GM23248 (cell line): ENCODE measurements at places on chromosomes 6 and 20. TPM values are rescaled to one million over a fixed set of nuclear protein-coding genes. Genes with fewer than 3 reads are reported as not detected.

Gene PRR18
- total RNA-seq = not detected in 2 replicates

Gene APOM
- 0.76 and 3.3 TPM in 2 replicates for total RNA-seq

Gene RIMS1
- 9.7 and 10.6 TPM in 2 replicates for total RNA-seq

Gene KIF6
- 0.22 and 0.51 TPM in 2 replicates for total RNA-seq

DNA sequence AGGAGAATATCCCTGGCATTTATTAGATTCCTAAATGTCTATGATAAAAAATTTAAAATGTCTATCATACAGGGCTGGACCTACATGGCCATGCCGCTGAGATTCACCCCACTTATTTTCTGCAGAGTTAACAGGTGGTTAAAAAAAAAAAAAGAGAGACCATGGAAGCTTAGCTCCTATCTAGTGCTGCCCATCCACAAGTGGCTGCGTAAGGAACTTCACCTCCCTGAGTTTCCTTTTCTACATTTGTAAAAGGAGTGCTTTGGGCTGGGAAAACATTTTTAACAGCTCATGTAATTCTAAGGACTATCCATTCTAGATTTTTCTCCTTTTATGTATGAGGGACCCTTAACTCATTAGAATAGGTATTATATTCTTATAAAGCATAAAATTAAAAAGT lies 534.1 kb downstream of the MMUT start:
- no peaks in the 10 kb centered on the region for H3K27me3 ChIP-seq
- no peaks in the 10 kb centered on the region for H3K4me1 ChIP-seq
- H3K36me3 ChIP-seq = no peaks in the 10 kb centered on the region
- no peak overlapping the region for H3K4me3 ChIP-seq

DNA sequence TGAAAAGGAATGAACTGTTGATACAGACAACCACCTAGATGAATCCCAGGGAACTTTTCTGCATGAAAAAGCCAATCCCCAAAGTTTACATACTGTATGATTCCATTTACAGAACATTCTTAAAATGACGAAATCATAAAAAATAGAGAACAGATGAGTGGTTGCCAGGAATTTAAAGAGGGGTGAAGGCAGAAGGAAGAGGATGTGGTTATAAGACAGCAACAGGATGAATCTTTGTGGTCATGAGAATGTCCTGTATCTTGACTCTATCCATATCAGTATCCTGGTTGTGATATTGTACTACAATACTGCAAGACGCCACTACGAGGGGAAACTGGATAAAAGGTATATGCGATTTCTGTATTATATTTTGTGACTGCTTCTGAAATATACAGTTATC lies 70.1 kb upstream of the EMILIN3 start:
- no peak overlapping the region for H3K4me3 ChIP-seq
- H3K27me3 ChIP-seq = no peaks in the 10 kb centered on the region
- 0 out of 2 replicates have a peak, but pooled peaks cover 6% of the 10 kb centered on the region for H3K4me1 ChIP-seq
- peak; percentile 49 for DNase-seq
- peak overlapping the region; percentile 20; the same call in 1 of the 2 replicates for H3K27ac ChIP-seq

GRCh38 chr6:118319894-118320649 lies 228.0 kb upstream of the PLN start:
- no peak for DNase-seq
- H3K27me3 ChIP-seq = no peaks in the 10 kb centered on the region
- H3K4me1 ChIP-seq = no peaks in the 10 kb centered on the region
- no peaks in the 10 kb centered on the region for H3K36me3 ChIP-seq

DNA sequence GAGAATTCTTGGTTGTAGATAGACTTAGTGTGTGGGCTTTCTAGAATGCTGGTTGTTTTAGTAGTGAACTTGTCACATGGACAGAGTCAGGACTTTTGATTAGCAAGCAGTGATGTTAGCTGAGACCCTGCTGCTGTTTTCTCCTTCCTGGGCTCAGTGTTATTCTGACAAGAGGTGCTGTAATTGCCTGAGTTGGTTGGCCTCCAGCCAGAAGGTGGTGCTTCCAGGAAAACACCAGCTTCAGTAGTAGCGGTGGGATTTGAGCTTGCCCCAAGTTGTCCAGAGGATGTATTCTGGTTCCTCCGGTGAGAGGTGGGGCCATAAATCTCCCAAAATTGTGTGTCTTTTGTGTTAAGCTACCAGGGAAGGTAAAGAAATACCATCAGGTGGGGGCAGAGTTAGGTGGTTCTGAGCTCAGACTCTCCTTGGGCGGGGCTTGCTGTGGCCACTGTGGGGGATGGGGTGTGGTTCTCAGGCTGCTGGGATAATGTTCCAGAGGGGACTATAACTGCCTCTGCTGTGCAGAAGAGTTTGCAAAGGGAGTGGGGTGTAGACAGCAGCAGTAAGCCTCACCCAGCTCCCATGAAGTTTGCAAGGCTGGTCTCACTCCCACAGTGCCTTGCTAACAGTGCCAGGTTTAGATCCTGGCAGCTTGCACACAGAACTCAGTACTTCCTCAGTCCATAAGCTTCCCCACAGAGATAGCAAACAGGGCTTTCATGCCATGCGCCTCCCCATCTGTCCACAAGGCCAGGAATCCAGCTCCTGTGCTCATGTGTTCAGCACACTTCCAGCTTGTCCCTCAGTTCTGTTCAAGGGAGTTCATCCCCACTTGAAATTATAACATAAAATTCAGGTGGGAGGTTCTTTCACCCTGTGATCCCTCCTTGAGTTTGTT lies 278.4 kb upstream of the PTCHD4 start:
- no peaks in the 10 kb centered on the region; the same call in 1 of the 2 replicates for H3K27me3 ChIP-seq
- no peaks in the 10 kb centered on the region for H3K4me1 ChIP-seq
- no peak for DNase-seq
- no peak overlapping the region for H3K27ac ChIP-seq

DNA sequence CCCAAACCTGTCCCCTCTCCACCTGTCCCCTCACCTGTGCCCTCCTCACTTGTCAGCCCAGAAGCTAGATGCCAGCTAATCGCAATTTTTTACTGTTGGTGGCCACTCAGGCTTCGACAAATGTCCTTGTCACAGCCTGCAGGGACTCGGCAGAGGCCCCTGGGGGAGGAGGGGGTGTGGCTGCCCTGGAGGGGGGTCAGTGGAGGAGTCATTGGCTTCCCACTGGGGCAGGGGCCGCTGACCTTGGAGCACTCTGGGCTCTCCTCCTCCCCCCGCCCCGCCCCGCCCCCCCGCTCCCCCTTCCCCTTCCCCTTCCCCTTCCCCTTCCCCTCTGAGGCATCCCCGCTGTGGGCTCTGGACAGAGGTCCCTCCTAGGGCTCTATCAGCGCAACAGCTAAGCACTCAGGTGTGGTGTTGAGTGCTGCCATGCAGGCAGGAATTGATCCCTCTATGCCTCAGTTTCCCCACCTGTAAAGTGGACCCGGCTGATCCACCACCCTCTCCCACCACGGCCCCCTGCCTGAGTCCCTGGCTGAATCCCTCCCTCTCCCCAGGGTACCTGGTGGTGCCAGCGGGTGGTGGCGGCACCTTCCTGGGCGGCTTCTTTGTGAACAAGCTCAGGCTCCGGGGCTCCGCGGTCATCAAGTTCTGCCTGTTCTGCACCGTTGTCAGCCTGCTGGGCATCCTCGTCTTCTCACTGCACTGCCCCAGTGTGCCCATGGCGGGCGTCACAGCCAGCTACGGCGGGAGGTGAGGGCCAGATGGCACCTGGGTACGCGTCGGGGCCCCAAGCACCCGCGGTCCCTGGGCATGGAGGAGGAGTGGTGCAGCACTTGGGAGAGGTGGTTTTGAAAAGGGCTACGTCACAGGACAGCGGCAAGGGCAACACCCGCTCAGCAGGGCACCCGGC lies 23.8 kb downstream of the SLCO4A1 start:
- H3K4me3 ChIP-seq = no peak overlapping the region
- peaks cover 7% of the 10 kb centered on the region; the same call in 1 of the 2 replicates for H3K4me1 ChIP-seq
- no peaks in the 10 kb centered on the region for H3K36me3 ChIP-seq
- no peaks in the 10 kb centered on the region for H3K27me3 ChIP-seq
- no peak for DNase-seq

DNA sequence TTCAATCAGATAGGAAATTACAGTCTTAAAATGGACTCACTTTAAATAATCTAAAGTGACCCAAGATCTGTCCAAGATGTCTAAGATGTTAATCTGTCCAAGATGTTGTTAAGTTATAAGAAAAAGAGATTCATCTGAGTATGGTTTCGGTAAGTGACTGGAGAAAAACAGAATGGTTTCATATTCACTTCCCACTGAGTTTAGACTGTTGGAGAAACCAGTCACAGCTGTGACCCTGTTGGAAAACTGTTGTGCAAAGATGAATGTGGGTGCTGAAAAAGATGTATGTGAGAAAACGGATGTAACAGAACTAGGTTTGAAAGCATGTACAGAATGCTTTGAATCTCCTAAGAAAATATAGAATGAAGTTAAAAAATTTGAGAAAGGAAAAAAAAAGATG lies 325.9 kb downstream of the COL12A1 start:
- peaks cover 15% of the 10 kb centered on the region for H3K4me1 ChIP-seq
- H3K27ac ChIP-seq = no peak overlapping the region
- H3K4me3 ChIP-seq = no peak overlapping the region
- H3K36me3 ChIP-seq = no peaks in the 10 kb centered on the region
- H3K27me3 ChIP-seq = no peaks in the 10 kb centered on the region

- H3K36me3 ChIP-seq = peaks cover 51% of the 10 kb centered on the region
- no peak overlapping the region for H3K27ac ChIP-seq
- DNase-seq = peak; percentile 38
- peaks cover 13% of the 10 kb centered on the region for H3K4me1 ChIP-seq
Observed at GRCh38 chr6:36491378-36491965, 48.7 kb downstream of the KCTD20 start.

GRCh38 chr6:25851961-25852360 lies 20.1 kb upstream of the SLC17A1 start:
- no peaks in the 10 kb centered on the region for H3K27me3 ChIP-seq
- H3K36me3 ChIP-seq = no peaks in the 10 kb centered on the region
- DNase-seq = no peak
- H3K27ac ChIP-seq = no peak overlapping the region
- H3K4me1 ChIP-seq = no peaks in the 10 kb centered on the region
- no peak overlapping the region for H3K4me3 ChIP-seq

DNA sequence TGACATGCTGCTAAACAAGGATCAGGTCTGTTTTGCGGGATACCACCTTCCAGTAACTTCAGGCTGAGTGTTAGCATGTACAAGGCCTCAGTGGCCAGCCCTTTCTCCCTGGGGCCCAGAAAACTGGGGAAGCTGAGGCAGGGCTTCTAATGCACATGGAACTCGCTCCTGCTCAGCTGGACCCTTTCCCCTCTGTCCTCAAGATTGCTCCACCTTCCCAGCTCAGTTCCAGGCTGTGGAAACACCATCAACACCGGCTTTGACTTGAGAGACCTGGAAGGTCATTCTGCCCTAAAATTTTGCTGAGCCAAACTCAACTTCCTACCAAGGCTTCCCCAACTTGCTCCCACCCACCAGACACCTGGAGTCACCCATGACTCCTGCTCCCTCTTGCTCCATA lies 4.2 kb upstream of the BLCAP start:
- H3K27ac ChIP-seq = no peak overlapping the region
- no peak for DNase-seq
- no peak overlapping the region for H3K4me3 ChIP-seq
- no peaks in the 10 kb centered on the region; the same call in 1 of the 2 replicates for H3K27me3 ChIP-seq

GRCh38 chr20:49446808-49447207 lies 35.7 kb downstream of the KCNB1 start:
- peak; percentile 27 for DNase-seq
- H3K27ac ChIP-seq = no peak overlapping the region
- no peaks in the 10 kb centered on the region for H3K36me3 ChIP-seq
- H3K4me1 ChIP-seq = no peaks in the 10 kb centered on the region
- no peak overlapping the region for H3K4me3 ChIP-seq

- no peaks in the 10 kb centered on the region for H3K36me3 ChIP-seq
- no peak overlapping the region for H3K4me3 ChIP-seq
- peaks cover 26% of the 10 kb centered on the region for H3K4me1 ChIP-seq
- H3K27me3 ChIP-seq = no peaks in the 10 kb centered on the region
- no peak overlapping the region for H3K27ac ChIP-seq
- DNase-seq = no peak
Observed at GRCh38 chr6:42336431-42336830, 115.3 kb downstream of the TRERF1 start.

- no peaks in the 10 kb centered on the region for H3K27me3 ChIP-seq
- no peak overlapping the region for H3K4me3 ChIP-seq
- no peaks in the 10 kb centered on the region for H3K36me3 ChIP-seq
- peak; percentile 13 for DNase-seq
- no peak overlapping the region for H3K27ac ChIP-seq
Observed at GRCh38 chr20:9110365-9110764, 41.5 kb downstream of the PLCB4 start.
